IMR-90 (cell line): ENCODE measurements at places on chromosomes 16 and 17.

DNA sequence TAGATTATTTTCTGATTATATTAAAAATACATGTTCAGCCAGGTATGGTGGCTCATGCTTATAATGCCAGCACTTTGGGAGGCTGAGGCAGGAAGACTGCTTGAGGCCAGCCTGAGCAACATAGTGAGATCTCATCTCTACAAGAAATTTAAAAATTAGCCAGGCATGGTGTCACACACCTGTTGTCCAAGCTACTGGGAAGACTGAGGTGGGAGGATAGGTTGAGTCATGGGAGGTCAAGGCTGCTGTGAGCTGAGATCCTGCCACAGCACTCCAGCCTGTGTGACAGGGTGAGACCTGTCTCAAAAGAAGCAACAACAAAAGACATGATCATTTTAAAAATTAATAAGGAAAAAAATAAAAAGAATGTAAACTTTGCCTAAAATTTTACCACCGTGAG, 40.7 kb downstream of the PRAC1 start:
- no peak for DNase-seq

GRCh38 chr16:28193530-28194423, 18.0 kb downstream of the XPO6 start:
- DNase-seq = peak; percentile 98

DNA sequence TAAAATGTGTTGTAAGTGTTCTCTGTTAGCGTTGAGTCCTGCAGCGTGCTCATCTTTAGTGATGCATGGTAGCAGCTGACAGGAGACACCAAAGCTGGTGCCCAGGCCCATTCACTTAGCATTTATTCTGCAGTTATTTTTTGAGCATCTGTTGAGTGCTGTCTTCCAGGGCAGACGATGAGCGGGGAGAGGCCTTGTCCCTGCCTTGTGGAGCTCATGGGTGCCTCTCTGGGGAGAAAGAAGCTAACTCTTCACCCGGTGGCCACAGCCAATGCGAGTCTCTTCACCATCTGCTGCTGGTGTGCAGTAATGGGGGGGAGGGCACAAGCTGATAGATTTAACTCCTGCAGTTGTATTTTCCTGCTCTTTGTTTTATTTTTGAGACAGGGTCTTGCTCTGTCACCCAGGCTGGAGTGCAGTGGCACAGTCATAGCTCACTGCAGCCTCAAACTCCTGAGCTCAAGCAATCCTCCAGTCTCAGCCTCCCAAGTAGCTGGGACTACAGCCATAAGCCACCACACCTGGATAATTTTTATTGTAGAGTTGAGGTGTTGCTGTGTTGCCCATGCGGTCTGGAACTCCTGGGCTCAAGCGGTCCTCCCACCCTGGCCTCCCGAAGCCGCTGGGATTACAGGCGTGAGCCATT, 30.5 kb downstream of the GPT2 start:
- DNase-seq = no peak

GRCh38 chr17:67421869-67422273, 44.8 kb downstream of the PITPNC1 start:
- peak; percentile 98 for DNase-seq

GRCh38 chr17:27403480-27404005, 52.7 kb upstream of the KSR1 start:
- DNase-seq = no peak

DNA sequence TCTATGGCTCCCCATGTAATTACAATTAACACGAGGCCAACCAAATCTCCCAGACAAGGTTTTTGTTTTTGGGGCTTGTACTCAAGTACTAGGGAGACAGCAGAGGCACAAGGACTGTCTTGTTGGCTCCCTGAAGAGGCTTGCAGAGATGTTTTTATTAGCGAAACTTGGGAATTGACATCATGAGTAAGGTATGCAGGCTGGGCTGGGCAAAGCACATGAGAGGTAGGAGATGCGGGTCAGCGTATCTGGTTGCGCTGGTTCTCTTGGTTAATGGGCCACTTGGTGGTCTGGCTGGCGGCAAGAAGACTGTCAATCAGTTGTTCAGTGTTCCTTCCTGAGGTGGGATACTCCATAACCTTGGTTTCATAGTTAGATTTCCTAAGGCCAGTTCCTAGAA, 28.9 kb downstream of the LCMT1 start:
- peak; percentile 14 for DNase-seq

GRCh38 chr17:82129095-82129494, 31.1 kb upstream of the FASN start:
- DNase-seq = no peak

- DNase-seq = no peak
These were observed 25.6 kb downstream of the MSI2 start for GRCh38 chr17:57281887-57282286.

DNA sequence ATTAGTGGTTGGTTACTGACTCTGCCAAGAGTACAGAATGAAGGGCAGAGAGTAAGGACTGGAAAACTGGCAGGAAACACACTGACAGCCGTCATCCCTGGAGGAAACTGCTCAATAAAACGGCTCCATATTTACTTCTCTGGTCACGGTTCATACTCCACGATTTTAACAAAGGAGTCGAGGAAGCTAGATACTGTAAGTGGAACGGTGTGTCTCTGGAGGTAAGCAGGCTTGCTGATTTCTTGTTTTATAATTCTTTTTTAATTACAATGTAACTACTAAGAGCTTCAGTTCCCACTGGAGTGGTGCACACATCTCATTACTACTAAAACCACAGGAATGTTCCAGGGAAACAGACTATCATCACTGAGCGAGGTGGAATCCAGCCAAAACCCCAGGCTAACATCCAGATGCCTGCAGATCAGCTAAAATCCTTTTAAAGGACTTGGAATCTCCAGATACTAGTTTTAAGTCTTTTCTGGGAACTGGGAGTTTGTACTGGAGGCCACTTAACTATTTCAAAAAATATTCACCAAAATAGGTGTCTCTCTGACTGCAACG, 17.8 kb downstream of the SERPINF1 start:
- DNase-seq = peak; percentile 95

GRCh38 chr17:62572488-62572887, 55.0 kb upstream of the MRC2 start:
- no peak for DNase-seq

DNA sequence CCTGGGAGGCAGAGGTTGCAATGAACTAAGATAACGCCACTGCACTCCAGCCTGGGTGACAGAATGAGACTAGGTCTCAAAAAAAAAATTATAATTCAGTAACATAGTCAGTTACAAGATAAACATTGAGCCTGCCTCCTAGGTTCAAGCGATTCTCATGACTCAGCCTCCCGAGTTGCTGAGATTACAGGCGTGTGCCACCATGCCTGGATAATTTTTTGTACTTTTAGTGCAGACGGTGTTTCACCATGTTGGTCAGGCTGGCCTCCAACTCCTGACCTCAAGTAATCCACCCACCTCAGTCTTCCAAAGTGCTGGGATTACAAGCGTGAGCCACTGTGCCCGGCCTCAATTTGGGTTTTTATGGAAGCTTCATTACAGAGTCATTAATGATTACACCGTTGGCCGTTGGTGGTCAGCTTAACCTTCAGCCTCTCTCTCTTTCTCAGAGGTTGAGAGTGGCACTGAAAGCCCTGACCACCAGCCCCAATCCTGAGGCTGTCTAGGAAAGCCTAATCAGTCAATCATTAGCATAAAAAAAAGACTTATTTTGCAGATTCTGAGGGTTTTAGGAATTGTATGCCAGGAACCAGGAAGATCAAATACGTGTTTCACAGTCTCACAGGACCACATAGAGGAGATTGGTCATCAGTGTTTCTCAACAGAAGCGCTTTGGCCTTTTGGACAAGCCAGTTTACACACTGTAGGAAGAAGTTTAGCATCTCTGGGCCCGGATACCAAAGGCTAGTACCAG, 1.3 kb upstream of the LRRC37A3 start:
- no peak for DNase-seq

DNA sequence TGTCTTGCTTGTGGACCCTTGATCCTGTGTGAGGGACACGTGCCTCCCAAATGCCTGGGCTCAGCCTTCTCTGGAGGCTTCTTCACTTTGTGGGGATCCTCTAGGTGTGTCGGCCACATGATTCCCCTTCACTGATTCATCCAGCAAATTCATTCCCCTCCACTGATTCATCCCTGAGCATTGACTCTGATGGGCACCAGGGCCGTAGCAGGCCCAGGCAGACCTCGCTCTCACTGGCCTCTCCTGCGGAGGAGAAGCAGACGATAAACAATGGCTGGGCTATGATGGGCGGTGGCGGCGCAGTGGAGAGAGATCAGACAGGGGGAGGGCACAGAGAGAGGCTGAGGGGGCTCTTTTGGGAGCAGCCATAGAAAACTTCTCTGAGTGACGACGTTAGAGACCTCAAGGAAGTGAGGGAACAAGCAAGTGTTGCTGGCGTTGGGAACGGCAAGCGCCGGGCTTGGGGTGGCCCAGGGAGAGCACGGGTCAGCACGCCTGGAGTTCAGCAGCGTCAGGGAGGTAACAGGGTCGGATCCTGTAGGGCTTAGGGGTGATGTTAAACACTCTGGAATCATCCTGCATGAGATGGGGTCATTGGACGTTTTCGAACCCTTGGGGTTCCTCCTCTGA, 17.5 kb upstream of the RPTOR start:
- DNase-seq = peak; percentile 62

DNA sequence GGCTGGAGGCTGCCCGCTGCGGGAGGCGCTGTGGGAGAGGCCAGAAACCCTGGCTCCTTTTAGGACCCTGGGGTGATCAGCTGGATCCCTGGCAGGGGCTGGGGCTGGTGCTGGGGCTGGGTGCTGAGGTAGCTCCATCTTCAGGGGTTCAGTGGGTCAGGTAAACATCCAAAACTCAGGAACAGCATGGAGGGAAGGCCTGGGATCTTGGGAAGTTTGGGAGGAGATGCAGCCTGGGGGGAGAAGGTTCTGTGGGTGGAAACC, 21.0 kb downstream of the ADGRG5 start:
- no peak for DNase-seq

GRCh38 chr17:28615260-28615940, 1.4 kb upstream of the RSKR start:
- no peak for DNase-seq

GRCh38 chr16:4648917-4649316, 24.3 kb downstream of the MGRN1 start:
- DNase-seq = no peak
